A549 treated with AZD2906 at 1 μM for 4 hours (cell line): ENCODE measurements at places on chromosomes 12 and 14. TPM values are rescaled to one million over a fixed set of nuclear protein-coding genes. Genes with fewer than 3 reads are reported as not detected.

The KLRG1 gene
- total RNA-seq = 1.1 to 1.8 TPM (median 1.6 TPM) in 5 replicates

The WNT1 gene
- total RNA-seq = 0.09 to 0.17 TPM (median 0.13 TPM) in 5 replicates

The ATL1 gene
- total RNA-seq = 4.7 to 7.0 TPM (median 5.1 TPM) in 5 replicates

The DTX1 gene
- total RNA-seq = 0.26 to 0.45 TPM (median 0.36 TPM) in 5 replicates

The NRXN3 gene
- total RNA-seq = 0.52 to 0.95 TPM (median 0.81 TPM) in 5 replicates

The SLC25A3 gene
- total RNA-seq = 739 to 800 TPM (median 776 TPM) in 5 replicates

The VRTN gene
- 0.02 to 0.03 TPM in 2 of 5 replicates, not detected in the others for total RNA-seq

The SYCP3 gene
- total RNA-seq = 0.10 to 0.13 TPM (median 0.13 TPM) in 3 of 5 replicates, not detected in the others

The SIX1 gene
- 5.7 to 7.5 TPM (median 6.9 TPM) in 5 replicates for total RNA-seq

The RERG gene
- total RNA-seq = 0.21 to 0.28 TPM (median 0.25 TPM) in 5 replicates
